ENCODE measurements at places on chromosomes 12 and 14. TPM values are rescaled to one million over a fixed set of nuclear protein-coding genes. Genes with fewer than 3 reads are reported as not detected.
A peak's percentile ranks its signal among the peaks of the same experiment; 100 is the strongest.

DNA sequence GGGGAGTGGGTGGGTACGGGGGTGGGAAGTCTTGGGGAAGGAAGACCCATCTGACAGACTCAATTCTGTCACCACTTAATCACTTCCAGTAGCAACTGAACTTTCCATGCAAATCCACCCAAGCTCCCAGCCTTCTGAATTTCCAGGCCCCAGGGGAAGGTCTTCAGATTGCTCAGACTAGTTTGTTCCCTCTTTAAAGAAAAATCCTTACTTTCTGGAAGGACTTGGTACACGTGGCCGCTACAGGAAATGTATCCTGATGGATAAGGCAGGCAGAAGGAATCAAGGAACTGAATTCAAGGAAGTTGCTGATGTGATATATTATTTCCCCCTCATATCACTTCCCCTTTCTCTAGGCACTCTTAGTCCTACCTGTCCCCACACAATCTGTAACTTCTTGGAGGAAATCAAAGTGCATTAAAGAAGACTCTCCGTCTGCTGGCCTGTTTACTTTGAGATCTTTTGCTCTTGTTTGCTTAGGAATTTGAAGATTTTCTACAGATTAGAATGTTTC, 6.4 kb downstream of the NFKBIA start:
- H3K4me3 ChIP-seq = no peak overlapping the region
- H3K27me3 ChIP-seq = peaks cover 4% of the 10 kb centered on the region
- H3K27ac ChIP-seq = peak overlapping the region; percentile 34
- peaks cover 50% of the 10 kb centered on the region for H3K4me1 ChIP-seq
- H3K36me3 ChIP-seq = peaks cover 27% of the 10 kb centered on the region

DNA sequence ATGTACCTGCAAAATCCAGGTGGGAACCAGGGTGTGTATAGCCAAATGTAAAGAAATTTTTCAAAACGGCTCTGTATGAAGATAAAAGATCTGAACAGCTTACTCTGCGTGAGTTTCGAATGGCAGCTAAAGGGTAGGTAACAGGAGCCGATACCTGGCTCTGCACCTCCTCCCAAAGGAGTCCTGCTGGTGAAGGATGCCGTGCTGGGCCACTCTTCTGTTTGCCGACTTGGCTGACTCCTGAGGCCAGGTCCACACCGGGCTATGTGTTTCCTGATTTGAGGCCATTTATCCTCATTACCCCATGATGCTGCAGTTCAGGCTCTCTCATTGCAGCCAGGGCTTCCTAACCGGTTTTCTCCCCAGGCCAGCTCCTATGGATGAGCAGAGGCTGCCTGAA, 244.6 kb downstream of the SLC41A2 start:
- no peaks in the 10 kb centered on the region for H3K36me3 ChIP-seq
- H3K27ac ChIP-seq = no peak overlapping the region
- H3K4me3 ChIP-seq = no peak overlapping the region
- H3K27me3 ChIP-seq = peaks cover 5% of the 10 kb centered on the region

DNA sequence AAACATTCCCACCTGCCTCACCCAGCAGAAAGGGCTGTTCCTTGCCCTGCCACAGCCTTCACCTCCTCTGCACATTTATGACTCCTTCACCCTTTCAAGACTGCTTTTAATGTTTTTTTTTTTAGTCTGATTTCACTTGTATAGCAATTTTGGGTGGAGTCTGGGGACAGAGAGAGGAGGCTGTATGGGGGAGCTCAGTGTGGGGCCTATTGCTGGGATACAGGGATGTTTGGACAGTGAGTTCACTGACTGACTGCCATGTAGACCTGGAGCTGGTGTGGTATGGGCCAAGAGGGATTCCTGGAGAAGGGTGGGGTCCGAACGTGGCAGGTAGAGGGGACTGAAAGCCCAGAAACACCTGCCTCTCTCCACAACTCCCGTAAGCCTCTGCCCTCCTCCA, 1.9 kb upstream of the KRT85 start:
- H3K36me3 ChIP-seq = no peaks in the 10 kb centered on the region
- H3K4me3 ChIP-seq = no peak overlapping the region
- H3K4me1 ChIP-seq = peaks cover 13% of the 10 kb centered on the region
- no peak for DNase-seq
- no peak overlapping the region for H3K27ac ChIP-seq

DNA sequence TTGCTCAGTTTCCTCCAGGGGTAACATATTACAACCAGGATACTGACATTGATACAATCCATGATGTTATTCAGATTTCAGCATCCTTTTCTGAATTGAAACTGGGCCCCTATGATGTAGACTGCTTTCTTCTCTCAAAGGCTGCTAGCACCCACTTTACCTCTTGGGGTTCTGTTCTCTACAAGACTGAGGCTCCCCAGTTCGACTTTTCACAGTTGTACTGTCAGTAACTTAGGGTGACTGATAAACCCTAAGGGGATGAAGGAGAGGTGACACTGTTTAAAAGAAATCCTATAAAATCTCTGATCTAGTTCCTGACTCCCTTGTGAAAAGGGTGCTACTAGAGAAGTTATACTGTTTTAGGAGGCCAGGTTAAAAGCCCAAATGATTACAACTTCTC, 818 bp downstream of the VPS33A start:
- peaks cover 14% of the 10 kb centered on the region for H3K4me1 ChIP-seq
- H3K27ac ChIP-seq = peak overlapping the region; percentile 94
- H3K36me3 ChIP-seq = peaks cover 15% of the 10 kb centered on the region
- H3K4me3 ChIP-seq = peak overlapping the region; percentile 98
- DNase-seq = peak; percentile 10

- H3K27ac ChIP-seq = no peak overlapping the region
- H3K36me3 ChIP-seq = no peaks in the 10 kb centered on the region
- DNase-seq = no peak
- H3K4me3 ChIP-seq = no peak overlapping the region
Observed at GRCh38 chr12:112676507-112676906, 115.0 kb upstream of the RPH3A start.

DNA sequence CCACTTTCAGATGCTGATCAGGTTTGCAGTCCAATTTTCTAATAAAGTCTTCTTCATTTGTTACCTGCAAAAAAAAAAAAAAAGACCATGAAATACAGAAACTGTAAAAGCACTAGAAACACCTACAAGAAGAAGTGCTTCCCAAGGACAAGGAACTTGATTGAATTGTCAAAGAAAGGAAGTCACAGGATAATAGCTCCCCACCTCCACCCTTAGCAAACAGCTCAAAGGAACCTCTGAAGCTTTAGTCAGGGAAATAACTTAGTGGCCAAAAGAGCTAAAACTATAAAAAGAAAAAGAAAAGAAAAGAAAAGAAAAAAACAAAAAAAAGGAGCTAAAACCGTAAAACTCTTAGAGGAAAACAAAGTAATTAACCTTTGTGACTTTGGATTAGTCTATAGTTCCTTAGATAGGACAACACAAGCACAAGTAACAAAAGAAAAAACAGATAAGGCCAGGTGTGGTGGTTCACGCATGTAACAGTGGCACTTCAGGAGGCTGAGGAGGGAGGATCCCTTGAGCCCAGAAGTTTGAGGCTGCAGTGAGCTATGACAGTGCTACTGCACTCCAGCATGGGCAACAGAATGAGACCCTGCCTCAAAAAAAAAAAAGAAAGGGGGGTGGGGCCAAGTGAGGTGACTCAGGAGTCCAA, 28.5 kb downstream of the ZFYVE1 start:
- no peaks in the 10 kb centered on the region for H3K27me3 ChIP-seq
- H3K36me3 ChIP-seq = peaks cover 33% of the 10 kb centered on the region
- no peak overlapping the region for H3K27ac ChIP-seq
- no peak overlapping the region for H3K4me3 ChIP-seq

GRCh38 chr14:100468557-100468956, 118.7 kb downstream of the BEGAIN start:
- H3K4me3 ChIP-seq = no peak overlapping the region
- H3K4me1 ChIP-seq = no peaks in the 10 kb centered on the region
- no peak for DNase-seq
- peaks cover 1% of the 10 kb centered on the region for H3K27me3 ChIP-seq
- H3K27ac ChIP-seq = no peak overlapping the region

GRCh38 chr12:28258998-28259397, 68.7 kb downstream of the CCDC91 start:
- no peaks in the 10 kb centered on the region for H3K36me3 ChIP-seq
- H3K4me1 ChIP-seq = peaks cover 13% of the 10 kb centered on the region
- DNase-seq = no peak
- H3K4me3 ChIP-seq = no peak overlapping the region
- no peaks in the 10 kb centered on the region for H3K27me3 ChIP-seq

GRCh38 chr12:80659512-80660063, 47.8 kb upstream of the MYF6 start:
- no peaks in the 10 kb centered on the region for H3K36me3 ChIP-seq
- no peak overlapping the region for H3K27ac ChIP-seq
- H3K4me1 ChIP-seq = peaks cover 13% of the 10 kb centered on the region
- no peaks in the 10 kb centered on the region for H3K27me3 ChIP-seq

GRCh38 chr14:69986336-69986735, 107.1 kb downstream of the SMOC1 start:
- H3K4me3 ChIP-seq = no peak overlapping the region
- H3K27me3 ChIP-seq = peaks cover 7% of the 10 kb centered on the region

DNA sequence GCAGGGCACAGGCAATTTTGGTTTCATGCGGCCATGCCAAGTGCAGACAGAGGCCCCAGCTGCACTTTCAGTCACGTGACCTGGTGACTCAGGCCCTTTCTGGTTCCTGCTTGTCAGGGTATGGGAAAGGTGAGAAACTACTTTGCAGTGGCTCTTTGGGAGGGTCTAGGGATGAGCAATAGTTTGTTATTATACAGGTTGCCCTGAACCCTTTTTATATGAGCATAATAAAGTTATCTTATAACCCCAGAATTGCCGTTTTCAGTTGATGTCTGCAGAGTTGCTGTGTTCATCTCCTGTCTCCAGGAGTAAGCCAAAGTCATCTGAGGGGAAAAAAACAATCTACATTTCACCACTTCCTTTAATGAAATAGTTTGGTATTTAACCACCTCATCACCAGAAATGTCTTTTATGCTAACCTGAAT, 30.9 kb upstream of the EMP1 start:
- H3K27me3 ChIP-seq = no peaks in the 10 kb centered on the region
- DNase-seq = peak; percentile 43

- no peak overlapping the region for H3K4me3 ChIP-seq
- peaks cover 20% of the 10 kb centered on the region for H3K4me1 ChIP-seq
- peaks cover 4% of the 10 kb centered on the region for H3K27me3 ChIP-seq
Observed at GRCh38 chr14:92726135-92726932, 22.1 kb downstream of the LGMN start.

- peaks cover 13% of the 10 kb centered on the region for H3K4me1 ChIP-seq
- no peak overlapping the region for H3K4me3 ChIP-seq
- H3K36me3 ChIP-seq = peaks cover 13% of the 10 kb centered on the region
- no peak for DNase-seq
Observed at GRCh38 chr14:52089218-52089617, 20.4 kb upstream of the NID2 start.

The ATP2A2 gene
- 243 TPM for total RNA-seq

The BDKRB1 gene
- 51.8 TPM for total RNA-seq

The ABCD2 gene
- total RNA-seq = not detected

The KLRC2 gene
- not detected for total RNA-seq

The ALG10B gene
- 4.2 TPM for total RNA-seq

The B3GNT4 gene
- total RNA-seq = 0.14 TPM

The CMA1 gene
- total RNA-seq = not detected

The TAS2R7 gene
- total RNA-seq = not detected

Measured in HFFc6 (cell line).